ENCODE measurements at places on chromosomes 2 and 18.

DNA sequence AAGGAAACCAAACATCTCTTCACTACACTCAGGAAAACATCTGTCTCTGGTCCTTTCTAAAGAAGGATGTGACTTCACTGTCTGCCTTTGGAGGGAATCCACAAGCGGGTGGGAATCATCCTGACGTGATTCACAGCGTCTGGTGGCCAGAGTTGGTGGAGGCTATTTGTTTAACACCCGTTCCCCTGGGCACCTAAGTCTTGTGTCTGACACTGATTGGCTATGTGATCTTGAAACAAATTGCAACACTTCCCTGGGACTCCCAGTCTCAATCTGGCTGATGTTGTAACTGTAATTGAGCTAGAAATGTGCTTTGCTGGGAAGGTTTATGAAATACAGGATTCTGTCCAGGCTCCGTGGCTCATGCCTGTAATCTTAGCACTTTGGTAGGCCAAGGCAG lies 28.8 kb upstream of the SIX3 start:
- DNase-seq: no peak

- no peak for DNase-seq
These were observed 40.9 kb upstream of the ATL2 start for GRCh38 chr2:38417745-38418689.

- DNase-seq: no peak
These were observed 61.7 kb downstream of the TET3 start for GRCh38 chr2:74046441-74046840.

- no peak for DNase-seq
These were observed 116.1 kb downstream of the RNF144A start for GRCh38 chr2:7033136-7033960.

DNA sequence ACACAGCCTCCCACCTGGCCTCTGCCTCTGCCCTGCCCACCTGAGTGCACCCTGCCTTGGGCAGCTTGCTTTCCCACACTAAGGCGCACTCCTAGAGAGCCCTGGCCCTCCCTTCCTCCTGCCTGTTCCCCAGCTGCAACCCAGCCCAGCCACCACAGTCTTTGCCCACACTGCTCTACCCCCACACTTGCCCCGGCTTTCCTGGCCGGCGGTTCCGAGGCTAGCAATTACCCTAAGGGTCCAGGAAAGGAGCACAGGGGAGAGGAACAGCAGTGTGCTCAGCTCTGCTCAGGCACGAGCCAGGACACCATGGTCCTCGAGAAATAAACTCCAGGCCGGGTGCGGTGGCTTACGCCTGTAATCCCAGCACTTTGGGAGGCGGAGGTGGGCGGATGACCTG lies 237.8 kb upstream of the RAB6C start:
- DNase-seq: no peak

GRCh38 chr2:198852248-198852647 lies 605.5 kb downstream of the SATB2 start:
- DNase-seq: no peak

DNA sequence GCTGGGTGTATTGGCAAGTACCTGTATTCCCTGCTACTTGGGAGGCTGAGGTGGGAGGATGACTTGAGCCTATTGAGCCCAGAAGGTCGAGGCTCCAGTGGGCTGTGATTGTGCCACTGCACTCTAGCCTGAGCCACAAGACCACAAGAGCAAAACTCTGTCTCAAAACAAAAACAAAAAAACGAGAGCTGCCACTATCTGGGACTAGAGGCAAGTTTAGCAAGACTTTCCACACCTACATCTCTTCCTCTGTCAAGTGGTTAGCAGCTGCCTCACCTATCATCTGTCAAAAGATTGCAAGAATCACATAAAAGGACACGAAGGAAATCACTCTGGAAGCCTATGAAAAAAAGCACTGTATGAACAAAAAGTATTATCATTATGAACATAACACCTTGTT lies 55.2 kb upstream of the RIOK3 start:
- no peak for DNase-seq

GRCh38 chr2:74091391-74091790 lies 56.3 kb downstream of the BOLA3 start:
- no peak for DNase-seq

DNA sequence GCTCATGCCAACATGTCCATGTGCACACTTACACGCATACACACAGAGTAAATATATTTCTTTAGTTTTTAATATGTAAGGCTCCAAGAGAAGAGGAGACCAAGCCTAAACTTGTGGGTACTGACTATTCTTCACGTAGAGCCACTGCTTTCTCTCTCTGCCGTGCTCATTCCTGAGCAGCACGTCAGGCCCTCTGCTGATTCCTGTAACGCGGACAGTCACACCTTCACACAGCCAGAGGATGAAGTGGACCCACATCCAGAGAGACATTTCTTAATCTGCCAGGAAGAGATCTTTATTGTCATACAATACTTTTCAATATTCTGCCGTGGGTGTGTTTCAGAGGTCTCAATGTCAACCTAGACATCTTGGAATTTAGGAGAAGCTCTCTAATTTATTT lies 560.7 kb downstream of the STK39 start:
- DNase-seq: no peak

DNA sequence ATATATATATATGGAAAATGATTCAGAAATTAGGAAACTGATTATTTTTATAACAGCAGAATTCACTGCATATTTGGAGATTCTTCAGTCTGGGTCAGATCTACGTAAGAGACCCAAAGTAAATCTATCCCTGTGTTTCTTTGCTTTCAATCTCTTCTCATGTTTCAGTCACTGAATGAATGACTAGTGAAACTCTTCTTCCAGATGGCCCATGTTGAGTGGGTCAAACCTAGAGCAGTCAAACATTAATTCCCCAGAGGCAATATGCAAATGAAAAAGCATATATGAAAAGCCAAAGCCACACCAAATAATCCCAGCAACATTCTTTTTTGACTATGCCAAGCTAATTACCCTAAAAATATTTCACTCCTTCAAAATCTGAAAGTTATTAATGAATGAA lies 317.3 kb downstream of the RBM43 start:
- DNase-seq: no peak

DNA sequence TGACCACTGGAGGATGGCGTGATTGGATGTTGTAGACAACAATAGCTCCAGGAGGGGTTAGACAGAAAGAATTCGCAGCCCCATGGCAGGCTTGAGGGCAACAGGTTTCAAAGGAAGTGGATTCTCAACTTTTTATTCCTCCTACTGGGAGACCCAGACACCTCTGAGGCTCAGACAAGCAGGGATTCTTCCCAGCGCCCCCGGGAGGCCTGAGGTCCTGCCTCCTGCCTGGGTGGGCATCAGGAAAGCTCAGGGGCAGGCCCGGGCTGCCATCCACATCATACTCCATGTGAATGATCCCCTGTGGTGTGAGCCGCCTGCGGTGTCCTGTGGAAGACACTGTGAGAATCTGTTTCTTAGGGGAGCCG lies 203.5 kb downstream of the CYP26B1 start:
- no peak for DNase-seq

DNA sequence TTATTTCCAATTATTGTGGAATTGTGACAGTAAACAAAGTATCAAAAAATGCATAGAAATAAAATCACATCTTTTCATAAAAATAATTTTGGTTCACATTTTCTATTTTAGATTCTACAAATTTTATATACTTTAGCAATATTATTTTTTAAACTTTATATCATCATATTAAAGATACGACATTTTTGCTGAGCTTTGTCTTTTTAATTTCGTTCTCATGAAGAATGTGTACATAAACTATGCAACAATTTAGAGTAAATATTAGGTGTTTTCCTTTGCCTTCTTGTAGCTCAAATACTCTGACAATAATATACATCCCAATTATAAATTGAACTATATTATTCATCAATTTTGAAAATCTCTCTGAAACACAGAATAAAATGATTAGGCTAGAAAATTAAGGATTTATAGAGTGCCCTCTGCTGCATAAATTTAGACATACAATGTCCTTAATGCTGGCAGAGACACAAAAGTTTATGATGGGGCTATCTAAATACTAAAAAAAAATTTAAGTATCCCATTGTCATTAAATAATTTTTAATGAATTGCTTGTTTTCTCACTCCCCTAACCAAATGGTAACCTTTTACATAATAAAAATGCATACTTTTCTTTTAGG lies 45.7 kb downstream of the CCDC102B start:
- no peak for DNase-seq

DNA sequence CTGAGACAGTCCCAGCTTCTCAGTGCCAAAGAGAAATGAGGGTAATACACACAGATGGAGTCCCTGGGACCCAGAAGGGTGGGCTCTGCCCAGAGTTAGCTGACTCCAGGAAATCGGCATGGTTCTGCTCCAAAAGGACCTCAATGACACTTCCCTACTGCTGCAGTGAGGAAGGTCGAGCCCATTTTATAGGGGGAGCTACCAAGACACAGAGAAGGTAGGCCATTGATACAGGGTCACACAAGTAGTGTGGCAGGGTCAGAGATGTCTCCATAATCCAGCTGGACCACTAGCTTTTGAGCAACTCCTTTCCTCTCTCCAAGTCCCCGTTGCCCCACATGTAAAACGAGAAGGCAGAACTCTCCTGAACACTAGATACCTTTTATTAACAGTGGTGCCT lies 276.9 kb downstream of the MYCN start:
- DNase-seq: no peak

- no peak for DNase-seq
These were observed 280.9 kb upstream of the STON1 start for GRCh38 chr2:48249025-48249424.

DNA sequence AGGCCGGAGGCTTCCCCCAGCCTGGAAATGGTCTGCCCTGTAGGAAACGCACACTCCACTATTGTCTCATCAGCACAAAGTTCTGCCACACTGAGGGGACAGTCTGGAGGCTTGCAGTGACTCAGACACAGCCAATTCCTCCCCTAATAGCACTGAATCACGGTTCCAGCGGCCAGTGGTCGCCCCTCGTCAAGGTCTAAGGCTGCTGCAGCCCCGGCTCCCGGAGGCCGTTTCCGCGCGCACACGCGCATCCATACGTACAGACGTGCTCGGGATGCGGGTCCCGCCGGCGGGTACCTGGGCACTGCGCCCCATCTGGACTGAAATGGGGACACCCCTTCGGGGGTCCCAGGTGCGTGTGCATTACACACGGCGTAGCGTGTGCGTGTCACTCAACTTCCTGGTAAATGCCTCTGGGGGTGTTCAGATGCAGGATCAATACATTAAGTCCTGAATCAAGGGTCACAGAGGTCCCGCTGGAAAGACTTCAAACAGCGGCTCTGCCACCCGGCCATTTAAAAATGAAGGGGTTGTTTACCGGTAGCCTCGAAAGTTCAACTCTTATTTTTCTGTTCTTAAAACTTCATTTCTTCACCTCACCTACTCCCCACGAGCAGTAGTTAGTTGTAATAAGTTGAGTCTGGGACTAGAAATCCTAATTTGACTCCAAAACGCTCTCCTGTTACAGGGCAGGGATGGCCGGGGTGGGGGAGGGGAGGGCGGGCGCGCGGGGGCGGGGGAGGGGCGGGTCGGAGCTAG lies 572 bp upstream of the ZNF516 start:
- DNase-seq: no peak

DNA sequence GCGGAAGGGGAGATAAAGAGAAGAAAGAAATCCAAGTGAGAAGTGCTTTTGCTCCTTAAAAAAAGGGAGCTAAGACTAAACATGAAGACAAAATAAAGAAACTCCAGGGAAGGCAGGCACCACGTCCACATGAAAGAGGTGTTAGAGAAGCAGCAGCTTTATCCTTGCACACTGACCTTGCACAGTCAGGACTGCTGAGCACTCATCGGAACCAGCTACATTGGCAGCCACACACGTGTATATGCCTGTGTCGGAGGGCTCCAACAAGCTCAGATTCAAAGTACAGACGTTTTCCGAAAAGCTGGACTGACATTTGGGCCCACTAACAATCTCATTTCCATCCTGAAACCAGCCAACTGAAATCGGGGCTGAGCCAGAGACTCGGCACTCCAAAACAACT lies 88.2 kb downstream of the TTN start:
- DNase-seq: no peak

GRCh38 chr2:114022360-114023085 lies 132.6 kb downstream of the ACTR3 start:
- DNase-seq: no peak

DNA sequence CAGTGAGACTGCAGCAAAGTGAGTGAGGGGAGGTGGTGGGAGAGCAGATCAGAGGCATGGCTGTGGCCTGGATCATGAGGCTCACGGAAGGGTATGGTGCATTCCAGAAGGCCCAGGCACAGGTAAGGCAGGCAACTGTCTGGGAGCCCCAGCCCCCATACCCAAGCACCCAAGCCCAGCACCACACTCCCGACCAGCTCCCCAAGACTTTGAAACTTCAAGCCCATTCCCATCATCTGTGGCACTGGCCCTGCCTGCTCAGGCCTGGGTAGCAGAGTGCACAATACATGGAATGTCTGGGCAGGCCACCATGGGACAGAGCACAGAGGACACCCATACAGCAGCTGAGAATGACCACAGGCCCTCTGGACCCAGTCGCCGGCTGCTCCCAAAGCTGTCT lies 202.6 kb upstream of the ARL4C start:
- DNase-seq: no peak

DNA sequence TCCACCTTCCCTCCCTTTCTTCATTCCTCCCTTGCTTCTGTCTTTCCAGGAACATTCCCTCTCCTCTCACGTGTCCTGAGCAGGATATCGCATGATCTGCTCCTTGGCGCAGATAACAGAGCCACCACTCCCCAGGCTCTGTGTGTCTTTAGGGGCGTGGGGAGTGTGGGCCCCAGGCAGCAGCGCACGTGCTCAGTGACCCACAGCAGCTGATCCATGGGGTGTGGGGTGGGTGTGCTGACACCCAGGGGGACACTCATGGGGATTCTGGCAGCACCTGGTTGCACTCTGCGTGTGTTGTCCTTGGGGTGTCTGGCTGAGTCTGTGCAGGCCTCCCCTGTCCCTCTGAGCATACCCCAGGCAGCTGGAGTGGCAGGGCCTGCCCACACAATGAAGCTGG lies 9.9 kb upstream of the FOSL2 start:
- DNase-seq: no peak

DNA sequence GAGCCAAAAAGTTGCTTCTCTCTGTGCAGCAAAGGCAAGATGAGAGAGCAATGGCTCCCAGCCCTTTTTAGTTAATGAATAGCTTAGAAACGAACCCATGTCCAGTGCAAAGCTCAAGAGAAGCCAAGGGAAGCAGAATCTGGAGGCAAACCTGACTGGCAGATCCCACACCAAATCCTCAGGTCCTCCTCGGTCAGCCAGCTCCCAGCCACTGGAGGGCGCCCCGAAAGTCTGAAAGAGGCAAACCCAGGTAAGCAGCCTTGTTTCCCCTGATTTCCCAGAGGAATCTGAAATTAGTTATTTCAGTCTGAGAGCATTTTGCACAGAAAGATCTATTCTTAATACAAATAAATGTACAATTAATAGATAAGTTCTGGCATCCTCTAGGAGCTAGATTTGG lies 71.3 kb upstream of the PID1 start:
- peak; percentile 21 for DNase-seq

- DNase-seq: no peak
These were observed 43.4 kb downstream of the DSC3 start for GRCh38 chr18:30999186-30999585.

GRCh38 chr18:45637546-45638327 lies 22.5 kb downstream of the SLC14A2 start:
- no peak for DNase-seq

DNA sequence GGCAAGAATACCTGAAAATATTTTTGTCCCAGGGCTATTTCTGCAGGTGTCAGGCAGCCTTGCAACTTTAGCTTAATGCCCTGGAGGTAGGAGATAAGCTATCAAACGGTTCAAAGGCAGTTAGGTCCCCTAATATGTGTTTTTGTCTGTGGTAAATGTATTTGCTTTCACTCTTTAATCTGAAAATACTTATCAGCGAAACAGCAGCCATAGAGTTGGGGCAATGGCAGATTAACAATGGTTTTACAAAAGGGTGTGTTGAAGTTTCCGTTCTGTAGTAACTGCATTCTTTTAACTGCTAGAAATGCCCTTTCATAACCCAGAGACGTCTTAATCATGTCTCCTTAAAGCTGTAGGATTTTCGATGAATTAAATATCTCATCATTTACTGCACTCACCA lies 265.0 kb upstream of the TRIB2 start:
- DNase-seq: no peak

Data from HuH-7.5 (cell line).